ENCODE measurements at places on chromosomes 11 and 22. TPM values are rescaled to one million over a fixed set of nuclear protein-coding genes. Genes with fewer than 3 reads are reported as not detected.

DNA sequence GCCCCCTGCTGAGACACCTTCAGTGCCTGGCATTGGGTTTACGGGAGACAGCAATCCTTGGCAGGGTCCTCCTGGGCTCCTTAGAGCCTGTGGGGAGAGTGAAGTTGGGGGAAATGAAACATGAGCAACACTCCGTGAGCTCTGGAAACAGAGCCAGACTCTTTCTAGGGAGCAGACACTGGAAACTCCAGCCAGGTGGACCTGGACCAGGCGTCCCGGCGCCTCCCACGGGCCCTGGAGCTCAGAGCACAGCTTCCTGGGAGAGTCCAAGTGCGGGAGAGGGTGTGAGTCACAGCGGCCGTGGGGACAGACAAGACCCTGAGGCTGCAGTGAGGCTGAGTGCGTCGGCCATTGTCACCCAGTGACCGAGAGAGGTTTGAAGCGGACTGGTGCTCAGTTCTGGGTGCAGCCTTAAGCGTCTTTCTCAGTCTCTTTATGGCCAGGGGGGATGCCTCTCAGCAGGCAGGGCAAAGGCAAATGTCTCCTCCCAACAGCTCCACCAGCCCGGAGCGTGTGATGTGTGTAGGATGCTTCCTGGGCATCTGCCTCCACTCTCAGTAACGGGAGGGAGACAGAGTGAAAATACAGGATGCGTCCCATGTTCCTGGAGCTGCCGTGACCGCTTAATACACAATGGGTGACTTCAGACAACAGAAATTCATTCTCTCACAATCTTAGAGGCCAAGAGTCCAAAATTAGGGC lies 399.2 kb downstream of the SHANK2 start:
- H3K27ac ChIP-seq = no peak overlapping the region
- H3K4me3 ChIP-seq = no peak overlapping the region
- no peak for DNase-seq
- H3K36me3 ChIP-seq = no peaks in the 10 kb centered on the region
- no peaks in the 10 kb centered on the region for H3K4me1 ChIP-seq

MAPK8IP1 gene
- 10.8 TPM for total RNA-seq

FADS1 gene
- 72.6 TPM for total RNA-seq

DNA sequence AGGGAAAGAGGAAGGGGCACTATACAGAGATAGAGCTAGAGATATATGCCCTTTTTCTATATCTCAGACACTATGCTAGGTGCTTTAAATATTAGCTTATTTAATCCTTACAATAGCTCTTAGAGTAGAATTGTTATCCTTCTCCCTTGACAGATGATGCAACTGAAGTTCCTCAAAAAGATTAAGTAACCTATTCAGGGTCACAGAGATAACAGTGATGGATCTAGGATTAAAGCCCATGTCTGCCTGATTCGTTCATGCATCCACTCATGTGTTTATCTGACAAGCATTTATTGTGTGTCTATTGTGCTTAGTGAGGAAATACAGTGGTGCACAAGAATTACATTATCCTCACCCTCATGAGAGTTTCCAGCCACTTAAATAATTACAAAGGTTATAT lies 8.7 kb downstream of the CCDC83 start:
- no peak overlapping the region for H3K27ac ChIP-seq
- DNase-seq = no peak
- peaks cover 6% of the 10 kb centered on the region for H3K4me1 ChIP-seq
- no peak overlapping the region for H3K4me3 ChIP-seq
